Activated CD8-positive, alpha-beta memory T cell treated with anti-CD3 and anti-CD28 coated beads, Interleukin-2, amount 50 U/mL, for 48 hours (primary cell): ENCODE measurements at places on chromosomes 13 and 19.

DNA sequence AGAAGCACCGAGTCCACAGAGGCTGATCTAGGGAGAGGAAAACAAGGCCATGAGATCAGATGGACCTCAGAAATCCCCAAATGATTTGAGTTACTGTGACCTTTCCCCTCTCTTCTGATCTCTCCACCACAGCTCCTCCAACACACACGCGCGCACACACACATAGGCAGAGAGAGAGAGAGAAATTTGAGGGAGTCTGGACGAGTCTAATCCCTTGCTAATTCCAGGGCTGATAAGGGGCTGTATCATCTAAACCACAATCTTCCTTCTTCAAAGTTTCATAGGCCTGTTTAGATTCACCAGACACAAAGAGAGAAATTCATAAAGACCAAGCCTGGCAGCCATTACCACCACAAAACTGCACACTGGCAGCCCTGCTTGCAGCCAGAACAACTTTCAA, 8.6 kb downstream of the ZFP82 start:
- DNase-seq, result no peak

- DNase-seq, result no peak
These were observed 36.8 kb upstream of the GAS6 start for GRCh38 chr13:113900646-113901045.

- no peak for DNase-seq
These were observed 18.4 kb upstream of the ACOD1 start for GRCh38 chr13:76929851-76930374.

DNA sequence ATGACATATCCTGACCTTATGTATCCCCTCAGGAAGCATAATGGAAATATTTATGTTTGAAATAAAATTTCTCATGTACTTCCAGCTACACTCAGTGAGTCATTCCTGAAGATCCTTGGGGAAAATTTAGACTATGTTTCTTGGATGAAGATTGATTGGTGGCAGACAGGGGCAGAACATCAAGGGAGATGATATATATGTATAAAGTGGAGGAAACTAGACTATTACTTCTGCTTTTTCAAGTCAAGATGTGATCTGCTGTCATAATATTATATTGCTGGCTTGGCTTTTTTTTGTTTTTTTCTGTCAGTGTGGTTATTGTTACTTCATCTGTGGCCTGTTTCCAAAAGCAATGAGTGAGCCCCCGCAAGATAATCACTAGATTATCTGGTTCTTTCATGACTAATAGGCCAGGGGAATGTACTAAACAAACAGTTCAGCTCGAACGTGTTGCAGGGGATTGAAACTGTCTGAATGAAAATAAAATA, 87.2 kb upstream of the TNFSF11 start:
- DNase-seq, result no peak

GRCh38 chr13:111449041-111449440, 128.6 kb downstream of the TEX29 start:
- DNase-seq, result no peak

DNA sequence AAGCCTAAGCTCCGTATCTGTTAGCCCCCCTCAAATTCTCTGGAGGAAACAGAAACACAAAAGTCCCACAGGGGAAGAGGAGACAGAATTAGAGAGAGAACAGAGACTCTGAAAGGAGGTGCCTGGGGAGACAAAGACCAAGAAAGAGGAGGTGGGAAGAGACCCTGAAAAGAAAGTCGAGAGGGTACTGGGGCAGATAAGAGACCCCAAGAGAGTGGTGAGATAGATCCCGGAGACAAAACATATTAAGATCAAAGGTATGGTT, 915 bp upstream of the GRWD1 start:
- no peak for DNase-seq

DNA sequence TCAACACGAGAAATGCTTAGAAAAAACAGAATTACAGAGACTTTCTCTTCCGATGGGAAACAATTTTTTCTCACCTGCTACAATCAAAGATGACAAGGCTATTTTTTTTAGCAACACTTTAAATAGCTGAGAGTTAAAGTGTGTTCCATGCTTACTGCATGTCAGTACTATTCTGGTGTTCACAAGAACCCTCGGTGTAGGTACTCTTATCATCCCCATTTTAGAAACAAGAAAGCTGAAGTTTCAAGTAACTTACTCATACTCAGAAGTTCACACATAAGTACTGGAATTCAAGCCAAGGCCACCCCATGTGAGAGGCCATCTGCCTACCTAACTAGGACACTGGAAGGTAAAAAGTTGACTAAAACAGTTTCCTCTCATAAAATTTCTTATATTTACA, 9.0 kb upstream of the TNFRSF19 start:
- DNase-seq, result no peak

GRCh38 chr19:5042556-5042955, 73.6 kb downstream of the KDM4B start:
- no peak for DNase-seq

GRCh38 chr13:38366954-38367645, 17.4 kb downstream of the UFM1 start:
- no peak for DNase-seq

GRCh38 chr19:40444825-40445312, 734 bp upstream of the SERTAD3 start:
- DNase-seq, result no peak

- no peak for DNase-seq
These were observed 1.5 kb downstream of the ZNF507 start for GRCh38 chr19:32346901-32347300.
